COR-L47 (cell line): ENCODE measurements at places on chromosomes 7 and 10.

DNA sequence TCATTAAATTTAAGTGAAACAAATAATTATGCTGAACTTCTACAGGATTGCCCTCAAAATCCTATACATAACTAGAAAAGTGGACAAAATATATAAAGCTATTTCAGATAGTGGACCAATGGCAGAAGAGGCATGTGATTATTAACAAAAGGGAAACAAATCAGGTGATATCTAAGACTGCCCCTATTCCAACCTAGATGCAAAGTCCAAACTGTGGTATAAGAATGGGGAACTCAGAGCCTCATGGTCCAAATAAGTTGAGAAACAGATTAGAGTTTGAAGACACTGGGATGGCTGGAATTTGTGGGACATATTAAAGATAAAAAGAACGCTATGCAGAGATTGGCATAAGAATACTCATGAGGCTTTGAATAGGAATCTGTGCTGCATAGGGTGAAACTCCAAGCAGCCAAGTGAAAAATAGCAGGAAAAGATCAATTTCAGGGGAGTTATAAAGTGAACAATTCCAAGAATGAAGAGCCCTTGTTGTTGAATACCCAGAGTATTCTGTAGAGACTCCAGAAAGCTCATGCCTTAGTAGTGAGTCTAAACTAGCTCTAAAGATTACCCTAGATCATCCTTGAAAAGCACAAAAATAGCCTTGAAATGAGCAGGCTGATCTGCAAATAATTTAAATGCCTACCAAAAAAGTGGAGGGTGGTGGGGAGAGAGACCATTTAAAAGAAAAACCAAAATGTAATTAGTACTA, 152.4 kb downstream of the IMMP2L start:
- no peak for DNase-seq

DNA sequence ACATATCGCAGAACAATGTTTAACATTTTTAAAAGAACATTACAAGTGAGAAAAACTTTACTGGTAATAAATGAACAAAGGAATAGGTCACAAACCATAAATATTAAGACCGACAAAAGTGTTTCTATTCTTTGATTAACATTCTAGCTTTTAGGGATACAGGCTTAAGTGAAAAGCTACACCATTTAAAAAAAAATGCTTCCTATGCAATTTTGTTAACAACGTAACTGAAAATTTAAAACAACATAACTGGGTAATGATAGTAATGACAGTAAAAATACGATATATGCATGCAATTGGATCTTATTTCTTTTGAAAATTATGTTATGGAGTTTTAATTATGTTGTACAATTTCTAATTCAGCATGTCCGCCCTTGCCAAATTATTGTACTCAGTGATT, 49.7 kb upstream of the THSD7A start:
- no peak for DNase-seq

- no peak for DNase-seq
Measured at GRCh38 chr7:77320137-77320536, 96.0 kb downstream of the GSAP start.

DNA sequence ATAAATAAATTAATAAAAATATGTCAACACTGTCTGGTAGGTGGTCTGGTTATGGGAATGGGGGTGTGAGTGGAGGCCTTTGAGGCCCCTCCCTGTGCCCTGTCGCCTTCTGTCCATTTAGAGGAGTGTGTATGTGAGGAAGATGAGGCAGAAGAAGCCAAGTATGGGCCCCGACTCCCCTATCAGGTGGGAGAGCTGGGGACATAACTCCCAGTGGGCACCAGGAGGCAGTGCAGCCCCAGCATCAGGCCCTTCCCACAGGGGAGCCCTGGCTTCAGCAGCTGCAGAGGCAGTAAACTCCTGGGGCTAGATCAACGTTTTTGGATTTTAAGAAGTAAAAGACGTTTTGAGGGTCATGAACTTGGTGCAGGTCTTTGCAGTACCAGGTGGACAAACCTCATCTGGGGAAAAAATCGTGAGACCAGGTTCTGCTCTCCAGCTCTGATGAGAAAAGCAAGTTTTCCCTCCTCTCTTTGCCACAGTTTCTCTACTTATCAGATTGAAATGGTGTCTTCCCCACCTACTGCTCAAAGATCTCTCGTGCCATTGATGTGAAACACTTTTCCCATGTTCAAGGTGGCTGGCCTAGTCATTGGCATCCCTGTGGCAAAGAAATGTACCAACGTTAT, 167.8 kb upstream of the EEPD1 start:
- DNase-seq, result peak; percentile 70

DNA sequence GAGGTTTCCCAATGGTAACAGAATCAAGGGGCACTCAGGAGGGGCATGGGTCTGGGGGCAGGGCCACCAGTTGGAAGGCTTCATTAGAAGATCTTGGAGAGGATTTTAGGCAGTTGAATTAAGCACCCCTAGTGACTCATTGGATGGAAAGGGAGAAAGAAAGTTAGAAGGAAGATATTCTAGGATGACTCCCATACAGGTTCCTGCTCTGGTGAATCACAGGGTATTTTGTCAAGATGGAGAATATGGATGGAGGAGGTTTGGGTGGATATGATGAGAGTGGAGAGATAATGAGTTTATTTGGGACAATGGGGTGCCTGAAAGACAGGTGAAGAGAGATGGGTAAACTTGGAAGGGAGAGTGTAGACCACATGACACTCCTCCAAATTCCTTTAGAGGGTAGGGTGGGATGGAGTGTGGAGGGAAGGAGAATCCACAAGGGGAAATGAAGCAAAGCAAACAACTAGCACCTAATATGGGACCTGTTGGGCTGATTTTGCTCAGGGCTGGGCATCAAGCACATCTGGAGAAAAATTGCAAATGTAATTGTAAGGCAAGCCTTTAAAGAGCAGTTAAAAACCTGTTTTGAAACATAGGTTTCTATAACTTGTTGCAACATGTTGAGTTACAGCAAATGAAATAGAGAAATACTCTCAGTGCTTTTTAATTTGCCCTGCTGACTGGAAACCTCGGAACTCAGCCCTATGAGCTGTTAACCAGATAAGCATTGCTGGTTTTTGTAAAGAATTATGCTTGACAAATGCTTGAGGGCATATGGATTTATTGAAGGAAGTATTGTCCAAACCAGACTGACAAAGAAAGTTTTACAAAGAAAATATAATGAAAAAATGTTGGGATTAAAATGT, 2.9 kb upstream of the ENTPD7 start:
- no peak for DNase-seq

DNA sequence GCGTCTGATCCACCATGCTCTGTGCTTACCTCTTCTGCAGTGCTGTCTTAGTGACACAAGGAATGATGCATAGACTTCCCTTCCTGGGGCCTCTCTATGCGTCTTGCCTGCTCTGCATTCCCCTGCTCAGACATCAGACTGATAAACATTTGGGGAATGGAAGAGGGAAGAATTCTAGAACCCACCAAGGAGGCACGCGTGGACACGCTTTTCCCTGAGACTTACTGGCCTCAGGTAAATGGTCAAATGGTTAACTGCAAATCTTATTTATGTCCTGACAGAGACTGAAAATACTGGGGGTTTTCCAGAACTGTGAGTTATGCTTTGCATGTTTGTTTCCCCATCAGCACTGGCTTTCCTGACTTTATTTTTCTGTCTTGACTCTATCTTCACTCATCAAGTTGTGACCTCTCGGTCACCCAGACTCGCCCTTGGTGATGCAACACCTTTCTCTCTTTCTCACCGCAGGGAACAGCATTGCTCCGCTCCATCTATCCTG, 285.9 kb upstream of the FZD8 start:
- no peak for DNase-seq

DNA sequence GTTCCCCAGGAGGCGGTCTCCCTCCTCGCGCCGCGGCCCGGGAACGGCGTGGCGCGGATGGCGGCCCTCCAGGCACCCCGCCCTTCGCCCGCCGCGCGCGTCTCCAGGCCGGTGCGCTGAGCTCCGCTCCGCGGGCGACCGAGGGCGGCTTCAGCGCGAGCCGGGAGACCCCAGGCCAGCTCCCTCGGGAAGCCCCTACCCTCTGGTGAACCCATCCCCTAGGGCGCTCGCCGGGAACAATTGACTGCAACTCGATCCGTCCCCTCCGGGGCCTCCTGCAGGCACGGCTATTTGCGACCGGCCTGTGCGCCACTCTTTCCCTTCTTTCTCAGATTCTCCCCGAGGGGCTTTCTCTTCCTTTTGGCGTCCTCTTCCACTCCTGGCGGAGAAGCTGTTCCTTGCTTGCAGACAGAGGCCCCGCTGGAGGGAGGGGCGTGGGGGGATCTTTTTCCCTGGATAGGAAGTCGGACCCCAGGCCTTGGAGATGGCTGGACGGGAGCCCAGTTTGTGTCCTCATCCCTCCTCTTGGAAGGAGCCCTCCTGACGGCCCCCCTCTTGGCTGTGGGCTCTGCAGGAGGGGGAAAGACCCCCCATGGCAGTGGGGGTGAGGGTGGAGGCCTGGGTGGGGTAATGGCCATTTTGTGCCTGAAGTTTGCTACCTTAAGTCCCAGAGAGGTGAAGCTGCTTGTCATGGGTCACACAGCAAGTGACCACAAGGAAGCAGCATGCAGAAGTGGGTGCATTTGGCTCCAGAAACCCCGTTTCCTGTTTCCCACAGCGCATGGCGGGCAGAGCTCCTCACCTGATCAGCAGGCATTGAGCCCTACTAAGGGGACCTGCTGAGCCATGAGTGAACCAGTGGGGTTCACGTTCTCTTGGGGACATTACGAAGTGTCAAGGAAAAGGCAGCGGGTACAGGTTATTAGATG, 171.2 kb upstream of the TNRC18 start:
- peak; percentile 39 for DNase-seq

DNA sequence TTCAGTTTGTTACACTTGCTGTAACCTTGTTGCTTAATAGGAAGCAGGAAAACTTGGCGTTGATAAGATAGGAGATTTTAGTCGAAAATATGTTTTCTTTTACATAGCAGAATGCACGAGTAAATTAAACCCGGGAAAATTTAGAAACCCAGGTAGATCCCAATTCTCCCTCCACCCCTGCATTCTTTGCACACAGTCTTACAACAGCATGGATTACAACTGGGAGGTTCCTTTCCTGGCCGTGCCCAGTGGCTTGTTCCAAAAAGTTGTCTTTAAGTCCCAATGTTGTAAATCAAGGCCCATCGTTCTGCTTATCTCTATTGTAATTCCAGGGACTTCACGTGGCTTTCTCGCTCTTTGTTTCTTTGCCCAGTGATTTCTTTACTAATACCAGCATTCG, 1.1 kb upstream of the DPY19L1 start:
- DNase-seq, result no peak

DNA sequence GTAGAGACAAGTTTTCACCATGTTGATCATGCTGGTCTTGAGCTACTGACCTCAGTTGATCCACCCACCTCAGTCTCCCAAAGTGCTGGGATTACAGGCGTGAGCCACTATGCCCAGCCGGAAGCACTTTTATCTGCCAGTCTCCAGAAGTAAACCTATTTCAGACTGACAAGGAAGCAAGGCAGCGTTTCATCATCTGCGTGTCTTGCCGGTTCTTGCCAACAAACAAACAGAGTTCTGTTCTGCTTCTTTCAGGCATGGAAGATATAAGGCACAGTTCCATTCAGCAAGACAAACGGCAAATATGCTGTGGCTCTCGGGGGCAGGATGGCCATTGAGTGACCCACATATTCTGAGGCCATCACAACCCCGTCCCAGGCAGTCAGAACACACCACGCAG, 15.5 kb upstream of the LARP4B start:
- DNase-seq, result no peak

DNA sequence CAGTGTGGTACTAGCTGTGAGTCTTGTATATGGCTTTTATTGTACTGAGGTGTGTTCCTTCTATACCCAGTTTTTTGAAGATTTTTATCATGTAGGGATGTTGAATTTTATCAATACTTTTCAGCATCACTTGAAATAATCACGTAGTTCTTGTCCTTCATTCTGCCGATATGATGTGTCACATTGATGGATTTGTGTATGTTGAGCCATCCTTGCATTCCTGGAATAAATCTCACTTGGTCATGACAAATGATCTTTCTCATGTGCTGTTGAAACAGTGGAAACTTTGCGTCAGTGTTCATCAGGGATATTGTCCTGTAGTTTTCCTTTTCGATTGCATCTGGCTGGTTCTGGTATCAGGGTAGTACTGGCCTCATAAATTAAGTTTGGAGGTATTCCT, 7.1 kb upstream of the PRKAR1B start:
- DNase-seq, result no peak

GRCh38 chr10:49803988-49804387, 41.9 kb upstream of the OGDHL start:
- DNase-seq, result no peak

GRCh38 chr10:82213784-82214183, 338.8 kb downstream of the NRG3 start:
- no peak for DNase-seq

DNA sequence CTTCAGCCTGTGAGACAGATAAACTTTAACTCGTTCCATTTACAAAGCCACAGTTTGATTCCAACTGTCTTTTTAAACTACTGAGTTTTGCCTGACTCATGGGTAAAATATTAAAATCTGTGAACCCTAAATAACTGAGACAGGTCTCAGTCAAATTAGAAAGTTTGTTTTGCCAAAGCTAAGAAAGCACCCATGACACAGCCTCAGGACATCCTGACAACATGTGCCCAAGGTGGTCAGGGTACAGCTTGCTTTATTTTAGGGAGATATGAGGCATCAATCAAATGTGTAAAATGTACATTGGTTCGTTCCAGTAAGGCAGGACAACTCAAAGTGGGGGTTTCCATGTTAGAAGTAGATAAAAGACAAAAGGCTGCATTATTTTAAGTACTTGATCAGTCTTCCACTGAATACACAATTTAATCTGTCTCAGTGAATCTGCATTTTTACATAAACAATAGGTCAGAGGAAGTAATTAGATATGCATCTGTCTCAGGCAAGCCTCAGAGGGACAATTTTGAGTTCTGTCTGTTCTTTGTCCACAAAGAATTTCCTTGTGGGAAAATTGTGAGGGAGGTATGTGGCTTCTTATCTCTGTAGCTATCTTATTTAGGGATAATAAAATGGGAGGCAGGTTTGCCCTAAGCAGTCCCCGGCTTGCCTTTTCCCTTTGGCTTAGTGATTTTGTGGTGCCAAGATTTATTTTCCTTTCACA, 11.0 kb upstream of the PIP start:
- no peak for DNase-seq

- DNase-seq, result no peak
Measured at GRCh38 chr7:105853931-105854419, 22.4 kb downstream of the ATXN7L1 start.

- DNase-seq, result no peak
Measured at GRCh38 chr10:98825741-98826140, 379.0 kb upstream of the HPS1 start.

- no peak for DNase-seq
Measured at GRCh38 chr7:131149429-131149773, 178.3 kb upstream of the MKLN1 start.

GRCh38 chr7:55325371-55325792, 39.8 kb upstream of the LANCL2 start:
- DNase-seq, result no peak
